ENCODE measurements at places on chromosomes 3 and 15.

GRCh38 chr3:42871592-42872196, 4.0 kb downstream of the CYP8B1 start:
- DNase-seq, result no peak

DNA sequence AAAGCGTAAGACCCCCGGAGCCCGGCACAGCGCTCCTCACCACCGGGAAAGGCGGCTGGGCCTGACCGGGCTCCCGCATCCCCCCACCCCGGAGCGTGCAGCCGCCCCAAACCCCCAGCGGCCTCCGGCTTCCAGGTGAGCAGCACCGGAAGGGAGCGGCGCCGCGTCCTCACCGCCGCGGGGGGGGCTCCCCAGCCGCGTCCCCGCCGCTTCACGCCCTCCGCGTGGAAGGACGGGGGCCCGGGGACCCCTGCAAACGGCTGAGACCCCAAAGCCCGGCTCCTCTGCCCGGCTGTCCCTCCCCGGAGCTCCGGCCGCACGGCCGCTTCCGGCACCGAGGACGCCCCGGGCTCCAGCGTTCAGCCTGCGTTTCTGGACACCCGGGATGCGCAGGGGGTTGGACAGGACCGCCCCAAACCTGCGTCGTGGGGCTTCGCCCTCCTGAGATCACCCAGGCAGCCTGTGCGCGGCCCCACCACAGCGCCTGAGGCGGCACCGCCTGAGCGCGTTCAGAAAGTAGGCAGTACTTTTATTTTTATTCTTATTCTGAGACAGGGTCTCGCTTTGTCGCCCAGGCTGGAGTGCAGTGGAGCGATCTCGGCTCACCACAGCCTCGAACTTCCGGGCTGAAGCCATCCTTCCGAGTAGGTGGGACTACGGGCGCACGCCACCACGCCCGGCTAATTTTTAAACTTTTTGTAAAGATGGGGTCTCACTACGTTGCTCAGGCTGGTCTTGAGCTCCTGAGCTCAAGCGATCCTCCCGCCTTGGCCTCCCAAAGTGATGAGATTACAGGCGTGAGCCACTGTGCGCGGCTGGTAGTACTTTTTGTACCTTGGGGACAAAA, 51.6 kb upstream of the BLM start:
- DNase-seq, result peak; percentile 41

DNA sequence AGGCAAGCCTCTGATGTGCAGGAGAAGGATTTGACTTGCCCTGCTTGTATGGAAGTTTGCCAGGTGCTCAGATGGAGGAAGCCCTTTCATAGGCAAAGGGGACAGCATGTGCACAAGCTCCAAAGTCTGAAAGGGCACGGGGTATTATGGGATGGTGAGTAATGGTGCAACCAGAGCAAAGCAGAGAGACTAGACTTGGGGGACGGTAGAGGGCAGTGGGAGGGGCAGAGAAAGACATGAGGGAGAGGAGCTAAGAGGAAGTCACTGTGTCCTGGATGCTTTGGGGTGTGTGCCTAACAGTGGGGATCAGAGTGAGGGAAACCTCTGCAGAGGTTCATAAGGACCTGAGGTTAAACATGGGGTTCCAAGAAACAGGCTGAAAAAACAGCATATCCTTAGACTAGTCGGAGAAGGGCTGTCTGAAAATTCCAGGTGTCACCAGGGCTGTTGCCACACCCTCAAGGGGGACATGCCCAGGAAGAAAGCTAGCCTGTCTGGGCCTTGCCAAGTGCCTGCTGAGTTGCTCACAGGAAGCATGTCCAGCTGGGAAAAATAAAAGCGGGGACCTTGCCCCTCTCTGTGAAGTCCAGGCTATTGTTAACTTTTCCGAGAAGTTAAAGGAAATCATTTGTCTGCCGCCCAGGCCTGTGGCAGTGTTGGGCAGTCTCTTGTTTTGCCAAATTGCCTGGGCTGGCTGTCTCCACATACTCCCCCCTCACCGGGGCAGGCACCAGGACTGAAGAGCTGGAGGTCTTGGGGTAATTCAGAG, 47.1 kb downstream of the HRH1 start:
- DNase-seq, result no peak

- no peak for DNase-seq
Observed at GRCh38 chr15:68210821-68211655, 5.9 kb upstream of the CALML4 start.

GRCh38 chr15:44159492-44159891, 35.6 kb downstream of the FRMD5 start:
- no peak for DNase-seq

GRCh38 chr3:105930733-105931132, 61.9 kb upstream of the CBLB start:
- DNase-seq, result no peak

DNA sequence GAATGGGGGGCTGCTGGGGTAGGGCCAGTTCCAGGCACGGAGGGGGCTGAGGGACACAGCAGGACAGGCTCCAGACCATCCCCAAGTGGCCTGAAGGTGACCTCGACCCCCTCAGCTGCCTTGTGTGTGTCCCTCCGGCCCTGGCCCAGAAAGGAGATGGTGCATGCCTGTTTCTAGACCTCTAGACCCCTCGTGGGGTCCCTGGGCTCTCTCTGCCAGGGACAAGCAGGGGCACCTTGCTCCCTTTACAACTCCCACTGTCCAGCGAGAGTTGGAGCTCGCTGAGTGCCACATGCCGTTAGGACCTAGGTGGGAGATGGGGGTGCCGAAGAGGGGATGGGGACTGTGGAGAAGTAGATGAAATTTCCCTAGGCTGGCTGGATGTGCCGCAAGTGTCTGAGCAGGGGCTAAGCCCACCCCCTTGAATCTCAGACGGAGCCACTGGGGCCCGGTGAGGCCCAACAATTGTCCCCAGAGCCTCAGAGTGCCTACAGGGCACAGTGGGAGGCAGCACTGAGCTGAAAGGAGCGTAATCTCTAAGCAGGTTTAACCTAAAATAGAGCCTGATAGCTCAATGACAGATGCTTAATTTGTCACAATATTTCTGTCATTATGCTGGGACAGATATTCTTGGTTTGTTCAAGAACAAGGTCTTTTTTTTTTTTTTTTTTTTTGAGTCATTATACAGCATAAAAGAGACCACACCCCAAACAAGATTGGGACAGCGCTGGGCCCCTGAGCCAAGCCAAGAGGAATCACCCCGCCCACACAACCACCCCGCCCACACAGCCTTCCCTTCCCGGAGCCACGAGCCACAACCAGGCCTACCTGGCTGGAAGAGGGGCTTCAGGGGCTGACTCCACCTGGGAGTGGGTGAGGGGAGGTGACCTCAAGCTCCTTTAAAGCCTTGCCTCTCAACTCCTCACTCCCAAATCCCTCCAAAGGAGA, 23.6 kb upstream of the KLF13 start:
- no peak for DNase-seq

DNA sequence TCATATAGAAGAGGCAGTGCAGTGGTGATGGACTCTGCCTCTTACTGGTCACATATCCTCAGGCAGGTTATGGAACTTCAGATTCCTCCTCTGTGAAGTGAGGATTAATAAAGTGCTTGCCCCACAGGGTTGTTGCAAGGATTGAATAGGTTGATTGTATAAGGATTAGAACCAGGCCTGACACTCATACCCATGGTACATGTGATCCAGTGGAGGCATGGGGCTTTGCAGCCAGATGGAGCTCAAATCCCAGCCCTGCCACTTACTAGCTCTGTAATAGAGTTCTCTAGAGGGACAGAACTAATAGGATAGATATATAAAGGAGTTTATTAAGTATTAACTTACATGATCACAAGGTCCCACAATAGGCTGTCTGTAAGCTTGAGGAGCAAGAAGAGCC, 184.6 kb upstream of the EIF1B start:
- DNase-seq, result no peak

- no peak for DNase-seq
Observed at GRCh38 chr3:78434801-78435200, 1333.0 kb downstream of the ROBO1 start.

- no peak for DNase-seq
Observed at GRCh38 chr15:67784090-67784781, 41.1 kb upstream of the SKOR1 start.

- DNase-seq, result no peak
Observed at GRCh38 chr3:42537350-42537749, 34.9 kb downstream of the VIPR1 start.

GRCh38 chr3:39254806-39255449, 24.9 kb downstream of the CX3CR1 start:
- DNase-seq, result no peak

GRCh38 chr15:37767841-37768455, 166.5 kb upstream of the TMCO5A start:
- no peak for DNase-seq

- no peak for DNase-seq
Observed at GRCh38 chr3:184498986-184499606, 62.5 kb upstream of the EPHB3 start.

- no peak for DNase-seq
Observed at GRCh38 chr15:99096894-99097426, 7.9 kb upstream of the SYNM start.

DNA sequence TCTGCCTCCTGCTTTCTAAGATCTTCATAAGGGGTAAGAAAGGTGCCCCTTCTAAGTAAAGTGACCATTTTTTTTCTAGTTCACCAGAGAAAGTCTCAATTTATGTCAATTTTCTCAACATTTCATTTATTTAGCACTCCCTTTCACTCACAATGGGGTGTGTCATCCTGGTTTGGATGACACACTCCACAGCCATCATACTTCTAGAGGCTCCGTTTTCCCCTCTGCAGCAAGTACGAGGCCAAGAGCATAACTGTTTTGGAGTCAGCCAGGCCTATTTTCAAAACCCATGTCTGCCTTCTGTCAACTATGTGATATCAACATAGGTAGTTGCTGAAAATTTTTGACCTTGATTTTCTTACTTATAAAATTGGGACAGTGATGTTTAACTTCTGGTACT, 703.2 kb downstream of the NLGN1 start:
- no peak for DNase-seq

GRCh38 chr3:54954521-54954920, 26.7 kb upstream of the LRTM1 start:
- DNase-seq, result no peak

DNA sequence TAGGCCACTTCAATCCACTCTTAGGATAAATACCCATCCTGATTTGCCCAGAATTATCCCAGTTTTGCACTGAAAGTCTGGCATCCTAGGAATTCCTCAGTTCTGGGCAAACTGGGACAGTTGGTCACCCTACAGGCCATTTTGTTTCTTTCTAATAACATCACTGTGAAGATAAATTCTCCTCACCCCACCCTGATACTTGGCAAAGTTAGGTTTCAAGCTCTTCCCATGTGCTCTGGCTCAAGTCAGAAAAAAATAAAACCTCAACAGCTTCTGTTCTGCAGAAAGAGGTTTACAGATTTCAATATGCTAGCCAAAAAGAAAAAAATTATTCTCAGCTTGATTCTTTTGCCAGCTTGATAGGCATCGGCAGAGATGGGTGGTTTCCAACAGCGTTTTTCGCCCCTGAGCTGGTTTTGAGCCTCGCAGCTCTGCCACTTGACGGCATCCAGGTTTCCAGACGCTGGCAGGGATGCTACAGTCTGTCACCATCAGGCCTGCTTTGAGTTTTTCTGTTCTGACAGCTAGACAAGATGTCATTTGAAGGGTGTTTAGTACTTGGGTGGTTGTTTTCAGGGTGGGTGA, 171.4 kb downstream of the SSR3 start:
- no peak for DNase-seq

DNA sequence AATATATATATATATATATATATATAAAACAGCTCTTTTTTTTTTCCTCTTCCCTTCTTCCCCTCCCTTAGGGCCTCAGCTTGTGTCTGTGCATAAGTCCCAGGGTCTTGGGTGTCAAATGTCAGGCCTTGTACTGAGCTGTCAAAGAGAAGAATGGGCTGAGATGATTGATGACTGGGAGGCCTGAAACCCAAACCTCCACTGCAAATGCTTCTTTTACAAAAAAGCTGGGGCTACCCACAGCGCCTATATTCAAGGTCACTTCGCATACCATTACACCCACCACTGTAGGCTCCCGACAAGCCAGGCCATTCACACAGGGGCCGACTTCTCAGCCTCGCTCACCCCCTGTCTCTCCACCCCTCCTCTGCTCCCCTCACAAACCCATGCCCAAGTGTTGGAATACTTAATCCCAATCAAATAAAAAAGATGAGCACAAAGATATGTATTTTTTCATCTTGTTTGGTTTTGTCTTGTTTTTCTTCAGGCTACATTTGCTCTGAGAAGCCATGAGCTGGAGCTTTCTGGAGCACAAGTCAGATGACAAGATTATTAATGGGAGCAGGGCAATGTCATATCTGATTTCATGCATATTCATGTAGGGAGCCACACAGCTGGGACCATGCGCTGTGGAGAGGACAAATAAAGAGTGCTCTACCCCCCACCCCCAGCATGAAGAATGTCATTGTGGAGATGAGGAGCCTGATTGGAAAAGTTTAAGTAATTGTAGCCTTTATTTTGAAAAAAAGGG, 614.4 kb upstream of the NR2F2 start:
- no peak for DNase-seq
